ENCODE measurements at places on chromosomes 2 and 18. TPM values are rescaled to one million over a fixed set of nuclear protein-coding genes. Genes with fewer than 3 reads are reported as not detected.

DNA sequence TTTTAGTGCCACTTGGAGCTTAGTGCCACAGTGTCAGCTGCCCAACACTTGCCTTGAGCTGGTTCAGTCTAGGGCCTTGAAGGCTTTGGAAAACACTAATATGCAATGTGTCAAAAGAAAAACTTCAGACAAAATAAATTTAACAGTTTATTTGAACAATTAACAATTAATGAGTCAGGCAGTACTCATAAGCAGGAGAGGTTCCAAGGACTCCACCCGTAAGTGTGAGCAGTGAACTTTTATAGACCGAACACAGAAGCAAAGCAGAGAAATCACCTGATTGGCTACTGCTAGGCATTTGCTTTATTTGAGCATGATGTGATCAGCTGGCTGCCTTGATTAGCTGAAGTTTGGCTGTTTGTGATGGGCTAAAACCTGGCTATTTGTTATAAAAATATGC, 49.5 kb upstream of the TBC1D8 start:
- DNase-seq, result no peak

- no peak for DNase-seq
Observed at GRCh38 chr18:75727456-75727855, 300.0 kb upstream of the SMIM21 start.

DNA sequence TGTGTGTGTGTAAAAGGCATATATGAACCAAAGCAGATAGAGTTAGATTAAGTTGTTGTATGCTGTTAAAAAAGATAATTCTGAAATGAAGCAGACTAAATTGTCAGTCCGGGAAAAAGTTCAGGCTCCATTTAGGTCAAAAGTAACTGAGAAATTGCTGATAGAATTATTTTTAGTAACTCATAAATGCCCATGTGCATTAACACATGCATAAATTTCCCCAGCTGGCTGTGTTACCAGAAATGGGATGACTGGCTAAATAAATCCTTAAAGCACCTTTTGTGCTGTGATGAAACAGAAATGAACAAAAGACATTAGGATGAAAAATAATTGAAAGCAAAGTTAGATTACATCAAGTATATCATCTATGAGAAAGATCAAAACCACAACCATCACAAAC, 111.3 kb downstream of the NYAP2 start:
- DNase-seq, result no peak

DNA sequence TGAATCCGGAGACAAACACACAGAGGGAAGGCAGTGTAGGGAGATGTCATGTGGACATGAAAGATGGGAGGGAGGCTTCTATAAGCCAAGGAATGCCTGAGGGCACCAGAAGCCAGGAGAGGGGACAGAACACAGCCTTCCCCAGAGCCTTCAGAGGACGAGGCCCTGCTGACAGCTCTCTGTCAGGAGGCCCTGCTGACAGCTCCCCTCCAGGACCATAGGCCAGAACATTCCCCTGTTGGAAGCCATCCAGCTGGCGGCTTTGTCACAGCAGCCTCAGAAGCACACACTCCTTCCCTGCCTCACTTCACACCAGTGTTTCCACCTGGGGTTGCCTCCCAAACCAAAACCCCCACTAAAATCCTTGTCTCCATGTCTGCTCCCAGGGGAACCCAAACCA, 171.3 kb upstream of the ID2 start:
- no peak for DNase-seq

DNA sequence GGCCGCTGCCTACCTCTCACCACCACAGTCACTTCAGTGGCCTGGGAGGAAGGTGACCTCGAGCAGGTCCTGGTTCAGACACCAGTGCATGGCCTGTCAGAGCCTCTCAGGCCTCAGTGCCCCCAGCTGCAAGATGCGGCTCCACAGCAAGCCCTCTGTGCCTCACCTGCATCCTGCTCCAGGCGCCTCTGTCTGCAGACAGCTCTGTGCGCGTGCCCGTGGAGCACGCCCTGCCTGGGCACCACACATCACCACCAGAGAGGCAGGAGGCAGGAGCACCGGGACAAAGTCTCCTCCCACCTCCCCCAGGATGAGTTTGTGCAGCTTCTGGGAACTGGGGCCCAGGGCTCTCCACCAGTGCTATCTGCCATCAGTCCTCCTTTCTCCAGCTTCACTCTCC, 98.7 kb downstream of the TFCP2L1 start:
- DNase-seq, result no peak

DNA sequence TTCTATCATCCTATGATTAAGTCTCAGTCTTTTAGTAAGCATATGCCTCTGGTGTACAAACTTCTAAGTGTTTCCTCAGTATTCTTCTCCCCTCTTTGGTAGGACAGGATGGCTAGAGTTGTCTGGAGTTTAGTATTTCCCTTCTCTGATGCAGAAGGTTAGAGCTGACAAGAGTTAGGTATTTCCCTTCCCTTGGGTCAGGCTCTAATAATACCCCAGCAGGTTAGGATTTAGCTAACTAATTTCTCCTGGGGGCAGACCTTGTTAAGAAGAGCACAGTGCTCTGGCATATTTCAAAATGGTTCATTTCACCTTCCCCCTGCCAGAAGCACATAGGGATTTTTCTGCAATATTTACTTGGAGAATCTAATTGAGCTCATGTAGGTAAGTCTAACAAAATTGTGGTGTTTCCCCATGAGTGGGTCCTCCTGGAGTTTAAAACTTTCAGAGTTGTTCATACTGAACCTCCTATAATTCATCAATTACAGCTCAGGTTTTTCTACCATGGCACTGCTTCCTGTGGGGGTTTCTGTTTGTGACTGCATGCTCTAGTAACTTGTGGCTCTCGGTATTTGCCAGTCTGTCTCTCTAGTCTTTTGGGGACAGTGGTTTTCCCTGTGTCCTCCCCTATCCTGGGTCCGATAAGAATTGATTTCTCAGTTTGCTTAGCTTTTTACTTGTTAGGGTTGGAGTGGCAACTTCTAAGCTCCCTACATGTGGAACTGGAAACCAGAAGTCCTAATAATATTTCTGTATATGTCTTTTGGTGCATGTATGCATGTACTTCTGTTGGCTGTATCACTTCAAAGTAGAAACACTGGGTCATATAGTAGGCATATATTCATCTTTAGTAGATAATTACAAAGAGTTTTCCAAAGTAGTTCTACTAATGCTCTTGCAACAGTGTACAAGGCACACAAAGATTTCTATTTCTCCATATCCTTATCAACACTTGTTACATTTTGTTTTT, 77.7 kb downstream of the GDF7 start:
- DNase-seq, result no peak

Gene CCDC148
- total RNA-seq, result 5.3 TPM

DNA sequence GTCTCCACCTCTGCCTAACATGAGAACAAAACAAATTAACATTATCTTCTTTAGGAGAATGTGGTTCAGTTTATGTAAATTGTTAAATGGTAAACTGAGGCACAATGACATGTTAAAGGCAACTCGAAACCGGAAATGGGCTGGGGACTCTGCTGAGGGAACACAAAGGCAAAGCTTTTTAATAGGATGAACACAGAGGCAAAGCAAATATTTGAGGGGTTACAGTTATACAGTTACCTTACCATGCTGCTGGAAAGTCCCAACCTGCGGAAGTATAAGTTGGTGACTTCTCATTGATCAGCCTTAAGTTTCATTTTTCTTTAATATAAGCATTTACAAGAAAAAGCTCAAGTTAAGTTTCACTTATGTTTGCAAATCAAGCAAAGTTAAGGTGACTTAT, 195.0 kb downstream of the DLGAP1 start:
- no peak for DNase-seq

- no peak for DNase-seq
Observed at GRCh38 chr18:74290794-74291471, 830 bp downstream of the CYB5A start.

Gene C1QL2
- total RNA-seq, result not detected

DNA sequence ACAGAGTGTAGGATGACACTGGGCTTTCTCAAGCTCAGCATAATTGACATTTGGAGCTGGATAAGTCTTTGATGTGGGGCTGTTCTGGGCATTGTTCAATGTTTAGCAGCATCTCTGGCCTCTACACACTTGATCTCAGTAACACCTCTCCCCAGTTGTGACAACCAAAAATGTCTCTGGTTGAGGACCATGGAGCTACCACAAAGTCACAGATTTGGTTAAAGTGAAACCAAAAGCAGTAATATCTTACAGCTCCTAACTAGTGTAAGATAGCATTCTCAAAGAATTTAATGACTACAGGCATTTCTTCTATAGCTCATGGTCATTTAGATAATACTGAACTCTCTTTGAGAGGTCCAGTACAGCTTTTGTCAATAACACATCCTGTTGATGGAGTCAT, 23.4 kb upstream of the PAX3 start:
- no peak for DNase-seq

Gene NT5DC4
- total RNA-seq, result not detected

GRCh38 chr2:97698530-97698929, 14.8 kb upstream of the ZAP70 start:
- no peak for DNase-seq

GRCh38 chr2:164896634-164897355, 55.2 kb upstream of the COBLL1 start:
- no peak for DNase-seq

GRCh38 chr2:20436716-20437470, 10.0 kb upstream of the RHOB start:
- DNase-seq, result no peak

Gene PPM1G
- 30.0 TPM for total RNA-seq

DNA sequence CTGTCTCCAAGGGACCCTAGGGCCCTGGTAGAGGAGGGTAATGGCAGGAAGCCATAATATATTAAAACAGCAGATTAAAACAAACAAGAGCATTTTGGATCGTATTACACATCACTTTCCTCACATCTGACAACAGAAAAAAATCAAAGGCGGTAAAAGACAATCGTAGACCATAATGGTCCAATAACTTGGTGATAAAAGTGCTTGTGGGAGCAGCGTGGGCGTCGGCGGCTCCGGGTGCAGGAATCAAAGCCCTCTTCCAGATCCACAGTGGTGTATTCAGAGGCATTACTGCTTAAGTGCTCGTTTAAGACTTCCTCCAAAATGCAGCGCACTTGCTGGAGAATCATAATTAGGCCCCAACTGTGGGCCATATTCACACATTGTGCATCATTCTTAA, 68.0 kb downstream of the FECH start:
- DNase-seq, result no peak

Gene CNGA3
- 0.85 TPM for total RNA-seq

- DNase-seq, result no peak
Observed at GRCh38 chr2:225867071-225867470, 467.6 kb downstream of the NYAP2 start.

Gene CFC1
- total RNA-seq, result not detected

- no peak for DNase-seq
Observed at GRCh38 chr2:81835321-81836000, 1530.9 kb upstream of the LRRTM1 start.

- no peak for DNase-seq
Observed at GRCh38 chr2:37080266-37080665, 3.9 kb downstream of the HEATR5B start.

Gene CCDC138
- total RNA-seq, result 22.6 TPM

GRCh38 chr2:13141315-13141714, 424.6 kb downstream of the TRIB2 start:
- DNase-seq, result no peak

Gene HMSD
- 0.11 TPM for total RNA-seq

Gene CYRIA
- total RNA-seq, result 10.5 TPM

DNA sequence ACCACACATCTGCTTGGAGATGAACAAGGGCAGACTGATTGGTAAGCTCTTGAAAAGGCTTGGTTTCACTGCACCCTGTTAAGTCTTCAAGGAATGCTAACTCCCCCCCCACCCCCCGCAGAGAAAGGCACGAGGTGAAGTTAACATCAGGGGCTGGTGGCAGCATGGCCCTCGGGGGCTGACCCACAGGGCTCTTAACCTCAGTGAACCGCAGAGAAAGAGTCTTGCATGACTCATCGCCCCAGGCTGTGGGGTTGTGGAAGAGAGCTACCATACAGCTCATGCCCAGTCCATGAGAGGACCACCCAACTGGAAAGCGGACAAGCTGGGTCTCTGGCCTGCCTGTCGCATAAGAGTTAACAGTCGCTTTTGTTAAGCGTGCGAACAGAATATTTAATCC, 10.6 kb upstream of the CEP68 start:
- no peak for DNase-seq

Gene ICA1L
- total RNA-seq, result 67.0 TPM

All from urinary bladder (tissue), 4 donors.